Inflammatory macrophage (primary cell): ENCODE measurements at places on chromosomes 16 and 17.
A peak's percentile ranks its signal among the peaks of the same experiment; 100 is the strongest.

DNA sequence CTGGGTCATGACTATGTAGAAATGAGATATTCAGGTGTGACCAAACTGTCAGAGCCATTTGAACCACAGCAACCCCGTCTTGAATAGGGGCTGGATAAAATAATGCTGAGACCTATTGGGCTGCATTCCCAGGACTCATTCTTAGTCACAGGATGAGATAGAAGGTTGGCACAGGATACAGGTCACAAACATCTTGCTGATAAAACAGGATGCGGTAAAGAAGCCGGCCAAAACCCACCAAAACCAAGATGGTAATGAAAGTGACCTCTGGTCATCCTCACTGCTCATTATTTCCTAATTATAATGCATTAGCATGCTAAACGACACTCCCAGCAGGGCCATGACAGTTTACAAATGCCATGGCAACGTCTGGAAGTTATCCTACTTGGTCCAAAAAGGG, 545.5 kb downstream of the TMEM114 start:
- DNase-seq, result no peak

DNA sequence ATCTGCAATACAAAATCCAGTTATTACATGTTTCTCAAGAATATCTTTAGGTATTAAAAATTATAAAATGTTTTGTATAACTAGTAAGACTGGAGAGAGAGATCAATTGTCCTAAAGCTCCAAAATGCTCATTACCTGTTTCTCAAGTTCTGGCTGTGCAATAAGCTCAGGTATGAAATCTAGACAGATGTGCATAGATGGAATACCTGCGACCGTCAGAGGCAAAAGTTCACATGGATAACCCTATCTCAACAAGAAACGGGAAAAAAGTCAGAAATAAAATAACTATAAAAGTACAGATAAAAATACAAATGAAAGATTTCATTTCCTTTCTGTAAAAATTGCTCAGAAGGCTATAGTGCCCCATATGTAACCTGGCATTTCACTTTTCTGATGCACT, 5.8 kb upstream of the BRIP1 start:
- DNase-seq, result no peak

GRCh38 chr16:64532691-64533090, 589.2 kb downstream of the CDH11 start:
- DNase-seq, result no peak

GRCh38 chr17:21291357-21291756, 6.8 kb downstream of the MAP2K3 start:
- DNase-seq, result no peak

DNA sequence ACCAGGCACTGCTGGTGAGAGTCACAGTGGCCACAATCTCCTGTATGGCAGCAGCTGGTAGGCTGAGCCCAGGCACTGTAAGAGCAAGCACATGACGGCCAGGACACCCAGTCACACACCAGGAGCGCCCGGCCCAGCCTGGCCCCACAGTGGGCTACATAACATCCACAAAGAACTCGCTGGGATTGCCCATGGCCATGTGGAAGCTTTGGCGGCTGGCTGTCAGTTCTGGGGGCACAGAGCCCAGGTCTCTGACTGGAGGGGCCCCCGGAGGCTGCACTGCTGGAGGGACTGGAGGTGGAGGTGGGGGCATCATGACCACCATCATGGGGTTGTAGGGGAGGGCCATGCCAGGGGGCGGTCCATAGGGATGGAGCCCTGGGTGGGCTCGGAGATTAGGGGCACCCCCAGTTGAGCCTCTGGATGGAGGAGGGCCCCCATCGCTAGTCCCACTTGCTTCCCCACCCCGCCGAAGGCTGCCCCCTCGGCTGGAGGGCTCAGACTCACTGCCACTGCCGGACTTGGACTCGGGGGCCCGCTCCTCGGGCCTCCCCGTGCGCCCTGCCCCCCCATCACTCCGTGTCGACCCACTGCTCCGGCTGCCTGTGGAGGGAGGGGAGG, 6.1 kb downstream of the ACADVL start:
- DNase-seq, result no peak

- no peak for DNase-seq
Measured at GRCh38 chr16:82300374-82300951, 130.4 kb upstream of the MPHOSPH6 start.

DNA sequence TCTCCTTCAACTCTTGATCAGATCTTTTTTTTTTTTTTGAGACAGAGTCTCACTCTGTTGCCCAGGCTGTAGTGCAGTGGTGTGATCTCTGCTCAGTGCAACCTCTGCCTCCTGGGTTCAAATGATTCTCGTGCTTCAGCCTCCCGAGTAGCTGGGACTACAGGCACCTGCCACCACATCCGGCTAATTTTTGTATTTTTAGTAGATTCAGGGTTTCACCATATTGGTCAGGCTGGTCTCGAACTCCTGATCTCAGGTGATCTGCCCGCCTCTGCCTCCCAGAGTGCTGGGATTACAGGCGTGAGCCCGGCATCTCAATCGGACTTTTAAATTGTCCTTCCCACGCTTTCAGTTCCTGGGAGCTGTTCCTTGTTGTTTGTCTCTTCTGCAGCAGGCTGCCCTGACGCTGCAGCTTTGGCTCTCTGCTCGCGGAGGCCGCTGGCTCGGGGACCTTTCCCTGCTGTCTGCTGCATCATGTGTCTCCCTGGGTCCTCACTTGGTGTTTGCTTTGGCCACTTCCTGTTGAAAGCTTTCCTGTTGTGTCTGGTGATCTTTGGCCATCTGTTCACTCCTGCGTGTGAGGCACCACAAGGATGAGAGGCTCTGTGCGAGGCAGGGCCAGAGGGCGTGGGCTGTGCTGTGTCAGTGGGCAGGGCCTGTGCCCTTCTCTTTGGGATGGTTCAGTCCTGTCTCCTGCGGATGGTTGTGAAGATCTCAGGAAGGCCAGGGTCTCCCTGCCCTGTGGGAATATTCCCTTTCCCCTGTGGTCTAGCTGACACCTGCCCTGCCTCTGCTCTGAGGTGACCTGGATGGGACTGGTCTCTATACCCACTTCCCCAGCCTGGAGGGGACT, 18.4 kb upstream of the CAPN15 start:
- DNase-seq, result no peak

DNA sequence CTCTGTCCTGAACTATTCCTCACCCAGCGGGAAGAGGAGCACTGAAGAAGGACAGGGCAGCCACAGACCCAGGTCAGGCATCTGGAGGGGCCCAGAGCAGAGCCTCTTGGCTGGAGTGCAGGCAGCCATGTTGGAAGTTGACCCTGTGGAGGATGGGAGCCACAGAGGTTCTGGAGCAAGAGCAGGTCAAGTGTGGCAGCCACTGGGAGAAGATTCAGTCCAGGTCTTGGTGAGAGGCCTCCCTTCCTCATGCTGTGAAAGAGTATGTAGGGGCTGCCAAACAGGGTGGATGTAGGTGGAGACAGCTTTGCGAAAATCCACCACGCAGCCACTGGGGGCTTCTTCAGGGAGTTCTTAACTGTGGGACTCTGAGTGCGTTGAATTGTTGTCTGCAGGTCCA, 590 bp upstream of the CD79B start:
- no peak for DNase-seq

DNA sequence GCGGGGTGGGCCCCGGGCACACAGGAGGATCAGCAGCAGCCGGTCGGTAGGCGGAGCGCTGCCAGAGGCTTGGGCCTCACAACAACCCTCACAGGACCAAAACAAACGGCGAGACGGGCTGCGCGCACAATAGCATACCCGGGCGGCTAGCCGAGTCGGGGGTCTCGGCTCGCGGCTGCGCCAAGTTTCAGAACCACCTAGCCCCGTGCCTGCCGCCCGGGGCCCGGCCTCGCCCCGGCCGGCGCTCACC, 732 bp downstream of the ULK2 start:
- DNase-seq, result peak; percentile 40

GRCh38 chr17:76207275-76208059, 32.8 kb downstream of the RNF157 start:
- DNase-seq, result no peak

- DNase-seq, result no peak
Measured at GRCh38 chr17:26782153-26782552, 511.8 kb upstream of the WSB1 start.

- no peak for DNase-seq
Measured at GRCh38 chr17:37124821-37125173, 176.0 kb downstream of the AATF start.

DNA sequence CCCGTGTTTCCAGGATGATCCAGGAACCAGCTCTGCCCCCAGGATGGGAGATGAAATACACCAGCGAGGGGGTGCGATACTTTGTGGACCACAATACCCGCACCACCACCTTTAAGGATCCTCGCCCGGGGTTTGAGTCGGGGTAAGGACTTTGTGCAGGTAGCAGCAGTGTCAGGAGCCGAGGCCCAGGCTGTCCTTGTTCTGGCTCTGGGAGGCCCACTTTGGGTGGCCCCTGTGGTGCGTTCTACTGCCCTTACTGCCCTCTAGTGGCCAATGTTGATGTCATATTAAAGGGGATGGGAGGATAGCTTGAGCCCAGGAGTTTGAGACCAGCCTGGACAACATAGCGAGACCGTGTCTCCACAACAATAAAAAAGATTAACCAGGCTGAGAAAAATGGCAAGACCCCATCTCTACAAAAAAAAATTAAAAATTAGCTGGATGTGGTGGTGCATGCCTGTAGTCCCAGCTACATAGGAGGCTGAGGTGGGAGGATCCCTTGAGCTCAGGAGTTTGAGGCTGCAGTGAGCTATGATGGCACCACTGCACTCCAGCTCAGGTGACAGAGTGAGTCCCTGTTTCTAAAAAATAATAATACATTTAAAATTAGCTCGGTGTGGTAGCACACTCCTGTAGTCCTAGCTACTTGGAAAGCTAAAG, 20.9 kb upstream of the CLEC18A start:
- DNase-seq, result peak; percentile 36
